ENCODE measurements at places on chromosomes 2 and 18.
A peak's percentile ranks its signal among the peaks of the same experiment; 100 is the strongest.

DNA sequence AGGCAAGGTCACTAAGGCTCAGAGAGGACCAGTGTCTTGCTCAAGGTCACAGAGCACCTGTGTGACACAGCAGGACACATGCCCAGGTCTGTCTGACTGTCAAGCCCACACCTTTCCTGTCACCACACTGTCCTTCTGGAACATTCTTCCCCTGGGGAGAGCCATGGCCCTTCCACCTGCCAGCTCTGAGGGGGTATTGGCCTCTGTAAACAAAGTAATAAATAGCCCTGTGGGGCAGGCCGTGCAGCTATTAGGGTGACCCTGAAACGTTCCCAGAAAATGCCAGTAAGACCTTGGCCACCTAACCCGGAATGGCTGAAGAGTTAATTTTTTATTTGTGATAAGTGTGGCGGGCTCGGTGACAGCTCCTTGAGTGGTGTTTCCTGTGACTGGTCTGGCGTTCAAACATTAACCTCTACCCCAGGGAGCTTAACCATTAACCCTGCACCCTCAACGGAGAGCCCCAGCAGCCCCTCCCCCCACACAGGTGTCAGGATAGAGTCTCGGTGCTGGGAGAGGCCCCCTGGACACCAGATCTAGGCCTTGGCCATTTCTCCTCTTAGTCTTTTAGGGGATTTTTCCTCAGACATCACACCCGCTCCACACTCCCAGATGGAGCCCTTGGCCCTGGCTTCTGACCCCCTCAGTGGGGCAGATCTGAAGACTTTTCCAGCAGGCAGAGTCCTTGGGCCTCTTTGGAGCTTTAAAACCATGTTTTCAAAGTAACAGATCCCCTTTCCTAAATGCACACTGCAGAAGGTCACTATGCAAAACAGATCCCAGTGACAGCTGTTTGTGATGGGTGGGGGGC lies 36.6 kb downstream of the SCTR start:
- DNase-seq = no peak

- DNase-seq = peak; percentile 63
These were observed 38.4 kb downstream of the EPAS1 start for GRCh38 chr2:46335391-46336282.

GRCh38 chr2:360124-360523 lies 72.2 kb upstream of the ALKAL2 start:
- no peak for DNase-seq

- DNase-seq = no peak
These were observed 5.6 kb downstream of the TANK start for GRCh38 chr2:161165811-161166210.

- DNase-seq = no peak
These were observed 151.1 kb downstream of the GLI2 start for GRCh38 chr2:120886534-120887319.

DNA sequence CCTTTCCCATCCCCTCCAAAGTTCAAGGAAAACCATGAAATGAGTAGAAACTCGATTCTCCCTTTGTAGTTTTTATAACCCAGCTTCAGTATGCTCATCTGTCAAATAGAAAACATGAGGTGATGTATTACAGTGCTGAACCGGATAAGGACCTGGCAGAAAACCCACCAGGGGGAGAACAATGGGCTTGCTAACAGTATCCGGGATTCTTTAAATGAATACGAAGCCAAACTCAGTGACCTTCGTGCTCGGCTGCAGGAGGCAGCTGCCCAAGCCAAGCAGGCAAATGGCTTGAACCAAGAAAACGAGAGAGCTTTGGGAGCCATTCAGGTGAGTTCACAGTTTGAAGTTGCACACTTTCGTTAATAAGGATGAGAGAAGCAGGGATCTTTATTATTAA lies 113.6 kb upstream of the TTC39C start:
- DNase-seq = no peak

GRCh38 chr2:218168016-218168415 lies 1.3 kb upstream of the CXCR1 start:
- no peak for DNase-seq

GRCh38 chr2:158569284-158569683 lies 112.5 kb downstream of the PKP4 start:
- DNase-seq = no peak

DNA sequence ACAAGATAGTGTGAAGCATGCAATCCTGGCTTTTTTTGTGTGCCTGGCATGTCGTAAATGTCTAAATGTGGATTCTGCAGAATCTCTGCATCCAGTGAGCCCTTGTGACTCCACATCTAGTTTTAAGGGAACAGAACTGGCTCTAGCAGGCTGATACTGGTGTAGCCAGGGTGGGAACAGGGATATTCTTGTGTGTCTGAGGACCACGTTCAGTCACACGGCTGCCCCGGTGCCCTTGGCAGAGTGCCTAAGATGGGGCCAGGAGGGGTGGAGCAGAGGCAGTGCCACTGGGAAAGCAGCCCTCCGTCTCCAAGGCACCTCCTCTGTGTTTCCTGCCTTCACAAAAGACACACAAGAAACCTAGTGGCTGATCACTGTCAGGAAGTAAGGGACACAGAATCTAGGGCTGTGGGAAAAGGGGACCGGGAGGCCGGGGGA lies 91.5 kb upstream of the PARD3B start:
- DNase-seq = peak; percentile 46

GRCh38 chr2:186573531-186573930 lies 16.3 kb upstream of the ITGAV start:
- DNase-seq = no peak

GRCh38 chr18:77392321-77392720 lies 142.7 kb downstream of the GALR1 start:
- DNase-seq = no peak

- DNase-seq = no peak
These were observed 6.5 kb downstream of the PRPF40A start for GRCh38 chr2:152710713-152711112.

DNA sequence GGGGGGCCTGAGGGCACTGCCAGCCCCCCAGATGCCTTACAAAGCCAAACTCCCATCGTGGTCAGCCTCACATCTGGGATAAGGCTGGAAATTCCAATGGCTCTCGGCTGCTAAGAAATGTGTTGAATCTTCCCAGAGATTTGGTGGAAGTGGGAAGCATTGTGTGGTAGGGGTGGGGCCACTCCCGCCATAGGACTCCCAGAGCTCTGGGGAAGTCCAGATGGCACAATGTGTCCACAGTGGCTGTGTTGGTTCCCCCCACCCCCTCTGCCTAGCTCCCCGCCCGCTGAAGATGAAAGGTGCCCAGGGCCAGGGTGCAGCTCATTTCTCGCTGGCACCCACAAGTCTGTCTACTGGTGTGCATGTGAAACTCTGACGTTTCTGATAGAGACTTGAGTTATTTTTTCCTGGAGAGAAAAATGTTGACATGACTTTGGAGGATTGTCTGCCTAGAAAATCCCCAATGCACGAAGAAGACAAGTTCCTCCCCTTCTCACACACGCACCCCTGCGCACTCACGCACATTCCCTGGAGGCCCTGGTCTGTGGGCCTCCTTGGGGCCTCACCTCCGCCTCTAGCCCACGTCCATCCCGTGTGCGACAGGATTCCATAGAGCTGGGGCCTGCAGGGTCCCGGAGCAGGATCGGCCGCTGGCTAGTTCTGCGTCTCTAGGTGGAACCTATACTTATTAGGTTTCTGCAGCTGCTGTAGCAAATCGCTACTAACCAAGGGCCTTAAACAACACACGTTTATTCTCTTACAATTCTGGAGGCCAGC lies 199.1 kb downstream of the ZFP36L2 start:
- DNase-seq = peak; percentile 30

DNA sequence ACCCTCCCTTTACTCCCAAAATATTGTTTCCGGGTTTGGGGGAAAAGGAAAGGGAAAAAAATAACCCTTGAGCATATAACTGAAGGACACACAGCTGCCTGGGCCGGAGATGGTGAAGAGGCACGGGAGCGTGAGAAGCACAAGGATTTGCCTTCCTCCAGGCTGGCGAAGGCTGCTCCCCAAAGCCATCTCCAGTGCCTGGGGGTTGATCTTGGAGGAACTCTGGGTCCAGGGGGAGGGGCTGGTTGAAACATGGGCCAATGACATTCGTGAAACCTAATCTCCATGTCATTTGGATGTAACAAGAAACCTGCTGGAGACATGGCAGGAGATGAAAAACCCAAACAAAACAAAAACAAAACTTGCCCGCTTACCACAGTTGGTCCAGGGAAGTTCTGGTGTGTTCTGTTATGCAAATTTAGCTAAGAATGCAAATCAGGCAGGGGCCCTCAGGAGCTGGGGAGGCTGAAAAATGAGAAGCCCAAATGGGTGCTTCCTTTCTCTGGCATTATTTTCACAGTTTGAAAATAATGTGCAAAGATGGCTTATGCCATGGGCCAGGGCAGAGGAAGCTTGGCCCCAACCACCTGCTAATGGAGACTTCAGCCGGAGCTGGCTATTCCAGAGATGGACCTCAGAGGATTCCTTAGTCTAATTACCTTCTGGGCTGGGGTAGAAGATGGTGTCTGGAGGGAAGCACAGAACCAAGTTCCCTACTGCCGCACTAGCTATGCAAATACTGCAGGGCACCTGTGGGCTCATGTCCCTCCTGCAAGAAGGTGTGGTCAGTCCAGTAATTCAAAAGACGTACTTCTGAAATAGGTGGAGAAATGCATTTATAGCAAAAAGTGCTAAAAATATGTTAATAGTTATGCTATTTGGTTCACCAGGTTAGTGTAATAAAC lies 180.9 kb downstream of the BCL2 start:
- no peak for DNase-seq

- no peak for DNase-seq
These were observed 189.3 kb downstream of the HDAC4 start for GRCh38 chr2:239211396-239212094.

DNA sequence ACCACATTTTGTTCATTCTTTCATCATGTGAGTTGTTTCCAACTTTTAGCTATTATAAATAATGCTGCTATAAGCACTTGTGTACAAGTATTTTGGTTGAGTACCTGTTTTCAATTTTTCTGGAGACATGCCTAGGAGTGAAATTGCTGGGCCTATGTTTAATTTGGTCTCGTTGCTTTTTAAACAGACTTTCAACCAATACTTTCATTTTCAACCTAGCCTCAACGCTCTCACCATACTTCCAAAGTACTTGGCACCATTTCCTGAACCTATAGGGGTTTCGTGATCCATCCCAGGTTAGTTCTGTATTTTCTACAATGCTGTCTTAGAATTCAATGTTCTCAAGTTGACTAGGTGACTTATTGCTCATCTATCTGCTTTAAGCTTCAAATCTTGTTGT lies 126.1 kb downstream of the SRBD1 start:
- no peak for DNase-seq

- no peak for DNase-seq
These were observed 457.0 kb downstream of the METTL4 start for GRCh38 chr18:2114289-2114688.

DNA sequence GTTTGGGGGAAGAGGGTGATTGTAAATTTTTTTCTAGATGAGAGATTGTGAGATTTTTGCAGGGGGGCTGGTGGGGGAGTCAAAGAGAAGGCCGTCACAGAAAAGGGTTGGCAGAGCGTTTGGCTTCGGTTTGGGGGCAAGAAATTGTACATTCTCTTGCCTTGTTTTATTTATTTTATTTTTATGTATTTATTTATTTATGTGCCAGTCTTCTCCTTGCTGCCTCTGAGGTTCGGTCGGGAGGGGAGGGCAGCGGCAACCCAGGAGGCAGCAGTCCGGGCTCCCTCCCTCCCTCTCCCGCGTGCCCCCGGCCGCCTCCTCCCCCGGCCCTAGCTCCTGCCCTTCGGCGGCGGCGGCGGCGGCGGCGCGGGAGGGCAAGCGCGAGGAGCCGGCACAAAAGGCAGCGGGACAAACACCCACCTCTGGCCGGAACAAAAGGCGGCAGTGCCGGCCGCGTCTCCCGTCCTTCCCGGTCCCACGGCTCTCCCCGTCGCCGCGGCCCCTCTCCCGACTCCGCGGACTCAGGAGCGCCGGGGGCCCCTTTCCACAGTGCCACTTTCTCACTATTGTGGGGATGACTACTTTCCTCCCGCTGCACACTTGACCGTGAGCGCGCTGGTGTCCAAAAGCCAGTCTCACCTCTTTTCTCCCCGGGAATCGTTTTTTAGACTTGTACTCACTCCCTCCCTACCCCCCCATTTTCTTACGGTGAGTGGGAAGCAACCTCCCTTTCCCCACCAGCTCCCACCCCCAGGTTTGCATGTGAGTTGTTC lies 1.2 kb downstream of the BCL11A start:
- no peak for DNase-seq

GRCh38 chr2:194135463-194135862 lies 1521.6 kb upstream of the SLC39A10 start:
- DNase-seq = no peak

GRCh38 chr2:202032846-202033316 lies 774 bp upstream of the FZD7 start:
- peak; percentile 81 for DNase-seq

GRCh38 chr2:238239543-238239862 lies 335 bp downstream of the HES6 start:
- DNase-seq = no peak

GRCh38 chr2:161075701-161076100 lies 84.5 kb upstream of the TANK start:
- DNase-seq = no peak

DNA sequence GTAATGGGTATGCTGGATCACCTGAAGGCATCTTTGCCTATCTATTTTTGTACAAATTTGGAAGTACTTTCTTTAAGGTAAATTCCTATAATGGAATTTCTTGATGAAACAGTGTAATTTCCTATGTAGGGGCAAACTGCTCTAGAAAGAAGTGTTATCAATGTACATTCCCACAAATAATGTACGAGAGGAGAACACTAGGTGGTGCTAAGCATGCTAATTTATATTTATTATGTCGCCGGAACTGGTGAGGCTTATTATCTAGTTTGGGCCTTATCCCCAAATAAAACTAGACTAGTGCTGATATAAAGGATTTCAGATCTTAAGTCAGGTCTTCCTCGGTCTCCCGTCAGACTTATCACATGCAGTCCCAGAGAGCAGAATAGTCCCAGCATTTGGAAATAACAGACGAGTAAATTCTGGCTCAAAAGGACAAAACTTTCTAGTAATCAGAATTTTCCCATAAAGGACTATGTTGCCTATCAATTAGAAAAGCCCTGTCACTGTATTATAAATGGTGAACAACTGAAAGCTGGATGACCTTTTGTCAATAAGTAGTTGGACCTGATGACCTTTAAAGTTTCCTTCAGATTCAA lies 86.9 kb upstream of the RBBP8 start:
- no peak for DNase-seq

DNA sequence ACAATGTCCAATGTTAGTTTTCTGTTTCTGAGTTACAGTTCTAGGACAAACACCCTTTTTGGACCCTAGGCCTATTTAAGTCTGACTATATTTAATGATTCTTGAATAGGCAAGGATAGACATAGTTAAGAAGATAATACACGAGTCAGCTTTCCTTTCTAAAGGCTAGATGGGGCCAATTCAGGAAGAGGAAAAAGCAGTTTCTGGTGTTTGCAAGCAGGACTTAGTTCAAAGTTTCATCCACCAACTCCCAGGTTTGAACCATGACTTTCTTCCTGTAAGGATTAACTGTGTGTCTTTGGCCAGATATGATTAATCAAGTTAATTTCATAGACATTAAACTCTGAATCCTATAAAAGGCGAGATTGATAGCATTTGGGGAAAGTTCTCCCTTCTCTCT lies 66.7 kb downstream of the USP40 start:
- DNase-seq = no peak

DNA sequence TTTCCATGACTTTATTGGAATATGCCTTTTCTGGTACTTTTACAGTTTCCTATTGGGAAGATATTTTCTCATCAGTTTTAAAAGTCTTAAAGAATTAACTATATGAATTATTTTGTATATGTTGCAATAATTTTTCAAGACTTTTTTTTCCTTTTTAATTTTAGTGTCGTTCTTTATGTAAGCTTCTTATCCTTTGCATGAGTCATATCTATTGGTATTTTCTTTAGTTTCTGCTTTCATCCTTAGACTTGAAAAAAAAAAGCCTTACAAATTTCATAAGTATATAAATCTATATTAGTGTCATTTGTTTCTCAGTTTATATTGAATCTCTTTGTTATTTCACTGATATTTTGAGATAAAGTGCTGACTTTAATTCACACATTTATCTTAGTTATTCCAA lies 94.9 kb downstream of the DSEL start:
- DNase-seq = no peak
